ENCODE measurements at places on chromosomes 3 and 15. TPM values are rescaled to one million over a fixed set of nuclear protein-coding genes. Genes with fewer than 3 reads are reported as not detected.

The GP9 gene
- total RNA-seq, result not detected

The GOLGA8K gene
- total RNA-seq, result 1.5 TPM

The QARS1 gene
- 186 TPM for total RNA-seq

The C3orf20 gene
- not detected for total RNA-seq

The MUC13 gene
- 0.13 TPM for total RNA-seq

The TM6SF1 gene
- 0.69 TPM for total RNA-seq

The SLC2A2 gene
- total RNA-seq, result 0.13 TPM

The TMEM212 gene
- not detected for total RNA-seq

The CCR3 gene
- not detected for total RNA-seq

The CFAP91 gene
- total RNA-seq, result 0.90 TPM

The C2CD4B gene
- 0.26 TPM for total RNA-seq
